ENCODE measurements at places on chromosomes 3 and 15. TPM values are rescaled to one million over a fixed set of nuclear protein-coding genes. Genes with fewer than 3 reads are reported as not detected.
A peak's percentile ranks its signal among the peaks of the same experiment; 100 is the strongest.

- no peak for DNase-seq
Measured at GRCh38 chr15:71559098-71559497, 251.3 kb upstream of the NR2E3 start.

- no peak for DNase-seq
Measured at GRCh38 chr3:194548346-194549321, 61.8 kb upstream of the ATP13A3 start.

DNA sequence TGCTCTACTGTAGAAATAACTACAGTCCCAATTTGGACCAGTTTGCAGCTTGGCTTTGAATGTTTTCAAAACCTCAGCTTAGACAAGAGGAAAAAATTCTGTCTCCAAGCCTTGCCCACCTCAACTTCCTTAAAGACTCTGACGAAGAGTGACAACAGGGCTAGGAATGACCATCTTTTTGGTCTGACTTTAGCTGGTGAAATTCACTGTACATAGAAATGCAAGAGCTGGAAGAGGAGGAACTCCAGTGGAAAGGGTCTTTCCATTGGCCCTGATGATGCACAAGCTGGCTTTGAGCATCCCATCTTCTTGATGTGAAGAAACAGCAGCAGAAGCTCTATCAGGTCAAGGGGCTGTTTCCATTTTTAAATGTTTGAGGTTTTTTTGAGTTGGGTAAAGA lies 22.7 kb upstream of the SH3BP5 start:
- DNase-seq, result no peak

GRCh38 chr3:55157731-55158130 lies 229.9 kb upstream of the LRTM1 start:
- no peak for DNase-seq

GRCh38 chr3:37330466-37330865 lies 156.1 kb upstream of the LRRFIP2 start:
- no peak for DNase-seq

- DNase-seq, result no peak
Measured at GRCh38 chr3:124895756-124896155, 8.6 kb upstream of the ITGB5 start.

DNA sequence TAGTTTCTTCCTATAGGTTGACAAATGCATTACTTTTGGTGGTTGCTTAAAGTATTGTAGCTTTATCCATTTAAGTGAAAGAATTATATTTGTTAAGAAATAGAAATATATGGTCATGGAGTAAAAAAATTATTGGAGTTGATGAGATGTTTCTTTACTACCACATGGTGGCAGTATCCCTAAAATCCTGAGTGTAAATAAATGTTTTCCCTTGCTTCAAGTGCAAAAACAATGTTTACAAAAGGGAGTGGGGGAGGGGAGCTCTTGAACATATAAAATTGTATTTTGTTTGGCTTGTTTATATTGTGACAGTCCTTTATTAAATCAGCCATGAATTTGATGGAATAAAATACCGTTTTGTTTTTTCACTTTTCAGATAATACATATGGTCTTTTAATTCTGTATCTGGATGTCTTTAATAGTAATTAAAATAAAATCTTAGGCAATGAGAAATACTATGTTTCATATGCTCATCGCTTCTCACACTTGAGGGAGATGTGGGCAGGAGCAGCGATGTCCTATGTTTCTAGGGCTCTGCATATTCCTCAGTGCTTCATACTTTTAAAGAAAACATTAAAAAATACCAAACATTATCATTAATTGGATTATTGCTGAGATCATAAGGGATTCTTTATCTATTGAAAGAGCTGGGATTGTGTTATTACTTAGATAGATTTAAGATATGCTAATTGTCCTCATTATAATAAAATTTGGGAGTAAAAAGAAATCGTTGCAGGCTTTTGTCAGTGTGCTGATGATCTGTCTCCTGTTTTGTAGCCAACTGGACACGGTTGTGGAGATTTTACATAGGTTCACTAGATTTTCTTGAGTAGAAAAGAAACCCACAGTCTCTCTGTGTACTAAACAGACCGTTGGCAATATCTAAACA lies 349.7 kb downstream of the TUSC7 start:
- no peak for DNase-seq

DNA sequence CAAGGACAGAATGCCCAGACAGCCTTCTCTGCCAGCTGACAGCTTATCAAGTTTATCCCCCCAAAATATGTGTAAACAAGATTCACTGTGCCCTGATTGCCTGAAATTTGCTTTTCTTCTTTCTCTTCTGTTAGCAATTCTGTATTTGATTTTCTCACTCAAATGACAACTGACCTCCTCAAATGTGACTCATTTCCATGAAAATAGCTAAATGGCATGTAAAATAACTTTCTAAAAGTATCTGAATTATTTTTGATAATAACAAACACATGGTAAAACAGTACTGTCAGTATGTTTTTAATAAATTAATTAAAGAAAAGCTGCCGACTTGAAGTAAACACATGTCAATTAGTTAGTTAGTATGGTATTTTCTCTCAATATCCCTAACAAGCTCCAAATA lies 202.3 kb upstream of the STAC start:
- no peak for DNase-seq

- DNase-seq, result no peak
Measured at GRCh38 chr3:93961026-93961425, 12.7 kb downstream of the PROS1 start.

DNA sequence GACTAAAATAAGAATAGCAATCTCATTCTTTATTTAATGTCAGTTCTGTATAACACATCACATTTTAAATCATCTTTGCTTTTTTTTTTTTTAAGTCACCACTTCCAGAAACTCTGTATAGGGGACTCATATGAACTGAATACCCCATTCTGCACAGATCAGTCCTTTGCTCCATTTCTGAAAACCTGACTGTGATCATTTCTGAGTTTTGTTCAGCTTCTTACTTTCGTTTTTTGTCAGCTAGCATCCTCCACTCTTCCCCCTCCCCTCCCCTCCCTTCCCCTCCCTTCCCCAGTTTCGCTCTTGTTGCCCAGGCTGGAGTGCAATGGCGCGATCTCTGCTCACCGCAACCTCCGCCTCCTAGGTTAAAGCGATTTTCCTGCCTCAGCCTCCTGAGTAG lies 49.8 kb upstream of the SGO1 start:
- DNase-seq, result no peak

DNA sequence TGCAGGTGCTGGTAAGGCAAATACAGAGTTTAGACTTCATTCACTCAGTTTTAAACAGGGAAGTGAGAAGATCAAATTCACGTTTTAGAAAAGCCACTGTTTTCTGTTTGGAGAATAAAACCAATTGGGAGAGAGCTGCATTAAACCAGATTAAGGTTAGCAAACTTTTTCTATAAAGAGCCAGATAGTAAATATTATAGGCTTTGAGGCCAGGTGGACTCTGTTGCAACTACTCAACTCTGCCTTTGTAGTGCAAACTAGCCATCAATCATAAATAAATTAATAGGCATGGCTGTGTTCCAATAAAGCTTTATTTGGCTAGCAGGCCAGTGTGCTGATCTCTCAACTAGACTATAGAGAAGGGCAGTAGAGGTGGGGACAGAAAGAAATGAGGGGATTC lies 33.5 kb downstream of the SUCLG2 start:
- no peak for DNase-seq

GRCh38 chr3:111608383-111608782 lies 13.2 kb upstream of the ZBED2 start:
- no peak for DNase-seq

- peak; percentile 12 for DNase-seq
Measured at GRCh38 chr3:158434412-158435038, 136.5 kb upstream of the MLF1 start.

DNA sequence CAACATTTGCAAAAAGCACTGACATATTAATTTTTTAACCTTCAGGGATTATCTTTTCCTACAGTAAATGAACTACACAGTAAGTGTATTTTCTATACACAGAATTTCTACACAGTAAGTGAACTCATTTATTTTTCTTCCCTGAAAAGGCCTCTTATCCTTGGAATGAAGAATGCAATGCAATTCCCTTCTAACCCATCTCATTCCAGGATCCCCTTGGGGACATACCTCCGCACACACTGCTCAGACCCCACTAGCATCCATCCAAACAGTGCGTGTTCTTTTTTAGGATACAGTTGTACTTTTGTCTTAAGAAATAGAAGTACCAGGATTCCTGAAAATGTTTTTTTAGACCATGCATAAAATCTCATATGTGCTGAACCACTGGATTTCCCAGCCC lies 152.8 kb downstream of the UACA start:
- DNase-seq, result no peak

GRCh38 chr15:78751602-78751979 lies 59.7 kb downstream of the ADAMTS7 start:
- DNase-seq, result no peak

GRCh38 chr3:67739851-67740250 lies 85.4 kb upstream of the SUCLG2 start:
- DNase-seq, result no peak

DNA sequence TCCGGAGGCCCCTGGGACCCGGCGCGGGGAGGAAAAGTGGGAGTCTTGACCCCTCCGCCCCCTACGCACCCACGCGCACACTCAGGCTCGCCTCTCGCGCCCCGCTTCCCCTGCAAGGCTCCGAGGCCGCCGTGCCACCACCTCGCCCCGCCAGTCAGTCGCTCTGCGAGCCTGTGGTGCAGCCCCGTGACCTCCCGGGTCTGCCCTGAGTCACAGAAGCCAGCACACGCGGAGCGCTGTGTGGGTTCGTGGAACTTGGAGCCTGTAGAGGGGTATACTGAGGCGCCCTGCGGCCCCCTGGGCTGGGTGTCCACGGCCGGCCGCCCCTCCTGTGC lies 380 bp upstream of the ALS2CL start:
- no peak for DNase-seq

- DNase-seq, result no peak
Measured at GRCh38 chr3:148036331-148036876, 627.2 kb downstream of the ZIC1 start.

GRCh38 chr15:83289160-83289559 lies 4.7 kb upstream of the BNC1 start:
- DNase-seq, result no peak

- DNase-seq, result no peak
Measured at GRCh38 chr3:46614431-46614830, 2.1 kb downstream of the FAM240A start.

- no peak for DNase-seq
Measured at GRCh38 chr3:194136519-194137007, 615 bp downstream of the HES1 start.

DNA sequence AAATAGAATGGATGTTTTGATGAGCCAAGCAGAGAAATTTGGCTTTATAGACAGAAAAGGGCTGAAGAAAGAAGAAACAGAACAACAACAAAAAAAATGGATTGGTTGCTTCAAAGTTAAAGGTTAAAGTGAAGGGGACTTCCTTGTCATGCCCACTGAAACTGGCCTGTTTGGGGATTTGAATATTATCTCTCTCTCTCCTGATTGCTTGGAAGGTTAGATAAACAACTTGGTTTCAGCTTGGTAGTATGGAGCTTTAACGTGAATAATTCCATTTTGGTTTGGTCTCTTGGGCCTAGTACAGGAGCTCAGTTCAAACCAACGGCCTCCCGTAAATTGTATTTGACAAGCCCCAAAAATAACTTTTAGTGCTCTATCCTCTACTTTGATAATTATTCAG lies 70.8 kb upstream of the MBNL1 start:
- peak; percentile 37 for DNase-seq

- no peak for DNase-seq
Measured at GRCh38 chr15:40743921-40744814, 10.9 kb downstream of the RMDN3 start.

DNA sequence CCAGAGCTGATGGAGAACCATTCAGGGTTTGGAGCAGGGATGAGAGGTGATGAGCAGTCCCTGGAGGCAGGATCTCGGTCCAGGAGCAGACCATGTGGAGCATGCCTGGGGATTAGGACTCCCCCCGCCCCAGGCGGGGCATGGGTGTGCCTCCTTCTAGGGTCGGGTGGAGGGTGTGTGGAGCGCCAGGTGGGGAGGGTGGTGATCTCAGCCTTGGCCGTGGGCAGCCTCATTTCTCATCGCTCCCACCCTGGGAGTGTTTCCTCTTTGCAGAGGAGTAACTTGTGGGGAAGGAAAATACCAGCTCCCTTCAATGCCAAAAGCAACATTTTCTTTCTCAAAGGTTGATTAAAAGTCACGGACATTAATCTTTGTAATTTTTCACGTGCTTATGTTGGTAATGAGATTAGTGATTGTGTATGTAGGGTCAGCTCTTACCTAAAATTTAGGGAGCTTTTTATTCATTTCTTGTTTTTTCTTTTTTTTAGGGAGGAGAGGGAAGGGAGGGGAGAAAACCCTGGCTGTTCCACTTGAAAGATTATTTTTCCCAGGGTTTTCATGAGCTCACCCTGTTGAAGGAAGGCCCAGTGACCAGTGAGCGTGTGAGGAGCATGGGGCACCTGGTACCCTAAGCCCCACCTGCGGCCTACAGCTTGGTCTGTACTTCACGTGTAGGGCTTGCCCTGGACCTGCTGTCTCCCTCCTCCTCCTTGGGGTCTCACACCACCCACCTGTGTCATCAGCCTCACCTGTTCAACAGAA lies 11.0 kb downstream of the FBLN2 start:
- DNase-seq, result no peak

GRCh38 chr3:134079111-134079547 lies 49.4 kb upstream of the SLCO2A1 start:
- DNase-seq, result no peak

DNA sequence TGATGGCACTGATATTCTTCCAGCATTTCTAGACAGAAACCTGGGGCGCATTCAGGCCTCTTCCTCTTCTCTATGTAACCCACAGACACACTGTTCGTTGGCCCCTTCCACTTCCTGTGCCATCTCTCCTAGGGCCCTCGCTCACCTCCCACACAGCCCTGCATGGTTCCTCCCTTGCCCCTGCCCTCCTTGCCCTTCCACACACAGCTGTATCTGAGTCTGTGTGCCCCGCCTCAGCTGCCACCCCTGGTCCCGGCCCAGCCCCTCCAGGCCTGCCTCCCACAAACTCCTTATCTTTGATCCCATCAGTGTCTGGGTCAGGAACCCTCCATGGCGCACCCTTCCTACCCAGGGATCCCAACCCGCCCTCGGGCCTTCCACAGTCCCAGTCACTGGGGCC lies 37.9 kb downstream of the RAB6B start:
- DNase-seq, result no peak

DNA sequence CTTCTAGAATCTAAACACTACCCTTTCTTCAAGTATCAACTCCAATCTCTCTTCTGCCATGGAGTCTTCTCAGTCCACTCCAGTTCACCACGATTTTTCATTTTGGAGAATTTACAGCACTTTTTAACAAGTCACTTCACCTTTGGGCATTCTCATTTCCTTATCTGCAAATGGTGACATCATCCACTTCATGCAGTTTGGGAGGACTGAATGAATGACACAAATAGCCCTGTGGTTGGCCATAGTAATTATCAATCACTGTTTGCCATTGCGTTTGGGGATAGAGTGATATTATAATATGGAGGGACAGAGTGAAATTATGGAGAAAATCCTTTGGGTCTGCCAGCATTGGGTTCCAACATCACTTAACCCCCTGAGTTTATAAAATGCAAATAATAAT lies 38.0 kb upstream of the TM4SF1 start:
- no peak for DNase-seq

The CYP1A2 gene
- not detected for polyA plus RNA-seq

The DCP1A gene
- 86.7 TPM for polyA plus RNA-seq

The TMCO5A gene
- polyA plus RNA-seq, result not detected

The CHST2 gene
- 30.0 TPM for polyA plus RNA-seq

The ZNF860 gene
- 32.2 TPM for polyA plus RNA-seq

The OR5K2 gene
- polyA plus RNA-seq, result not detected

The EIF2B5 gene
- polyA plus RNA-seq, result 31.5 TPM

The UNC45A gene
- 59.5 TPM for polyA plus RNA-seq

The GOLGA8A gene
- polyA plus RNA-seq, result 4.2 TPM

The PCNP gene
- polyA plus RNA-seq, result 135 TPM

The CSTA gene
- 0.67 TPM for polyA plus RNA-seq

The EEF1AKMT4 gene
- polyA plus RNA-seq, result 2.2 TPM
